Mesothelial cell of epicardium (in vitro differentiated cells): ENCODE measurements at places on chromosomes 11 and 22. TPM values are rescaled to one million over a fixed set of nuclear protein-coding genes. Genes with fewer than 3 reads are reported as not detected.

GRCh38 chr11:58391879-58392278 lies 14.8 kb downstream of the OR5B3 start:
- no peak for DNase-seq

GRCh38 chr11:12813371-12814225 lies 139.4 kb downstream of the TEAD1 start:
- DNase-seq = no peak

- DNase-seq = no peak
Observed at GRCh38 chr11:128926000-128926399, 16.7 kb downstream of the TP53AIP1 start.

GRCh38 chr11:57424137-57424791 lies 2.7 kb downstream of the SLC43A3 start:
- DNase-seq = no peak

DNA sequence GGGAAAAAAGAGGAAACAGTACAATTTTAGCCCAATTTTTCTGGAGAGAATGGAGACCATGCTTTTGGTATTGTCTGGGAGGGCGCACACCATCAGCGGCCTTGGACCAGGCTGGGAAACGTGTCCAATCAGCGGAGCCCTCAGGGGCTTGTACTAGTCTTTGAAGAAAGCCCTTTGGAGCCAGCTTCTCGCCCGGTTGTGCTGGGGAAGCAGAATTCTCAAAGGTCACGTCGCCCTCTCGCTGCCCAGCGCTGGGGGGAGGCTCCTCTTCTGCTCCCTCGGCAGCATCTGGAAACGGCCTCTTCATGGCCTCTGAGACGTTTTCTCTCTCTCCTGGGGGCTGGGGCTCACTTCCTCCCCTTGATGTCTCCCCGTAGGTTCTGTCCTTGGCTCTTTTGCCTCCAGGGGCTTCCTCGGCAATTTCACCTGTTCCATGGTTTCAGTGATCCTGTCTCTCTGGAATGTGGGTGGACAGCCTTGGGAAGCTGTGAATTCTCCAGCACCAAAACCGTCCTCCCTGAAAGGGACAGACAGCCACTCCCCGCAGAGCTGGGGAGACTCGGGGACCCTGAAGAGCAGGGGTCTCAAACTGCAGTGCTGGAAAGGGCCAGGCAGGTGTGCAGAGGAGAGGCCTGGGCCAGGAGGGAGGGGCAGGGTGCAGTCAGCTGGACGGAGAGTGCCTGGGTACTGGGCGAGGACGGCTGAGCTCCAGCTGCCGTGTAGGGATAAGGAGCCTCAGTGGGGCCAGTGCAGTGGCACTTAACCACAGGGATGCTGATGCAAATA lies 80.2 kb downstream of the RPS6KA4 start:
- DNase-seq = no peak

GRCh38 chr11:87366763-87367405 lies 329.1 kb downstream of the TMEM135 start:
- no peak for DNase-seq

DNA sequence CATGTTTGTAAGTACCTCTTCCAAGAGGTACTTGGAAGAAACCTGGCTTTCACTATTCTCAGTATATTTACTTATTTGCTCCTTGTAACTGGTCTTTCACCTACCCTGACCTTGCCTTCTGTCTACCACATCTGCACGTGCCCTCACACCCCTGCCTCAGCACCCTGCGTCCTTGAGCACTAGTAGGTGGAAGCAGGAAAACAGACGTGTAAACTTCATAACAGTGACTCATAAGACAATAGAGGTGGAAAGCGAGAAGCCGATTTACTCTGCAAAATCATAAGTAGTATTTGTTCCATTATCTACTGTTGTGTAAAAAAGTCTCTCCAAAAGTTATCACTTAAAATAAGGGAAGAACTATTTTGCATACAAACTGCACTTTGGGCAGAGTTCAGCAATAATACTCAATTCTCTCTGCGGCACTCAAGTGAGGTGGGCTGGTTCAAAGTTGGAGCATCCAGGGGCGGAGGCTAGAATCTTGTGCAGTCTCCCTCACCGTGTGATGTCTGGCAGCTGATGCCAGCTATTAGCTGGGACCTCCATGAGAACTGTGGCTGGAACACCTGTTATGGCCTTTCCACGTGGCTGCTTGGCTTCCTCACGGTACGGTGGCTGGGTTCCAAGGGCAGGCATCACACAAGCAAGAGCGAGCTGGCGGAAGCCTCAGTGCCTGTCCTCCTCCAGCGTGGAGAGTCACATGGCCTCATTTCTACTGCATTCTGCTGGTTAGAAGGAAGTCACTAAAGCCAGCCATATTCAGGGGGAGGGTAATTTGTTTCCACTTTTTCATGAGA lies 30.4 kb downstream of the PACS1 start:
- no peak for DNase-seq

- DNase-seq = no peak
Observed at GRCh38 chr11:127862406-127862805, 725.0 kb downstream of the ETS1 start.

- DNase-seq = no peak
Observed at GRCh38 chr11:15489281-15489680, 374.6 kb downstream of the INSC start.

GRCh38 chr11:54603898-54604297 lies at the start of gene OR4C46:
Gene OR4C46 (minus strand): TSS chr11:54603998. CDS start chr11:54603998, 0 bp downstream.
- no peak for DNase-seq

DNA sequence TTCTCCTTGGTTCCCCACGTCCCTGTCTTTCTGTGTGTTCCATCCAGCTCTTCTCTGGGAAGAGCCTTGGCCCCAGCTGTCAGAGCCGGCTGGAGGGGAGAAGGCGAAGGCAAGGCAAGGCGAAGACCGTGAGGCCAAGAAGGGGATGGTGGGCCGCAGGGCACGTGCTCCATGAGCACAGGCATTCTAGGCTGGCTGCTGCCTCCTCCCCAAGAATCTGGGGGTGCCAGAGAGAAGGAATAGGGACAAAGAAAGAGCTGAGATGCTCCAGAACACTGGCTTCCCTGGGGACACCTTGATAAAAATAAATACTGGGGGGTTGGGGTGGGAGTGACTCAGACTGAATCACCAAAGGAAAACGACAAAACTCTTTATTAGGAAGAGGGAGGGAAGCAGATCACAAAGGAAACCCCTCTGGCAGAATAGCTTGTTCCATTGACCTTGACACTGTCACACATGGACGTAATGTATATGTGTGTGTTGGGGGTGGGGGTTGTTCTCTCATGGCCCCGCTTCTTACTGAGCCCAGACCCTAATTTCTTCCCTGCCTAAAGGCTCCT lies 52.5 kb downstream of the NECTIN1 start:
- DNase-seq = no peak

GRCh38 chr22:50007057-50007511 lies 5.5 kb downstream of the IL17REL start:
- DNase-seq = no peak

DNA sequence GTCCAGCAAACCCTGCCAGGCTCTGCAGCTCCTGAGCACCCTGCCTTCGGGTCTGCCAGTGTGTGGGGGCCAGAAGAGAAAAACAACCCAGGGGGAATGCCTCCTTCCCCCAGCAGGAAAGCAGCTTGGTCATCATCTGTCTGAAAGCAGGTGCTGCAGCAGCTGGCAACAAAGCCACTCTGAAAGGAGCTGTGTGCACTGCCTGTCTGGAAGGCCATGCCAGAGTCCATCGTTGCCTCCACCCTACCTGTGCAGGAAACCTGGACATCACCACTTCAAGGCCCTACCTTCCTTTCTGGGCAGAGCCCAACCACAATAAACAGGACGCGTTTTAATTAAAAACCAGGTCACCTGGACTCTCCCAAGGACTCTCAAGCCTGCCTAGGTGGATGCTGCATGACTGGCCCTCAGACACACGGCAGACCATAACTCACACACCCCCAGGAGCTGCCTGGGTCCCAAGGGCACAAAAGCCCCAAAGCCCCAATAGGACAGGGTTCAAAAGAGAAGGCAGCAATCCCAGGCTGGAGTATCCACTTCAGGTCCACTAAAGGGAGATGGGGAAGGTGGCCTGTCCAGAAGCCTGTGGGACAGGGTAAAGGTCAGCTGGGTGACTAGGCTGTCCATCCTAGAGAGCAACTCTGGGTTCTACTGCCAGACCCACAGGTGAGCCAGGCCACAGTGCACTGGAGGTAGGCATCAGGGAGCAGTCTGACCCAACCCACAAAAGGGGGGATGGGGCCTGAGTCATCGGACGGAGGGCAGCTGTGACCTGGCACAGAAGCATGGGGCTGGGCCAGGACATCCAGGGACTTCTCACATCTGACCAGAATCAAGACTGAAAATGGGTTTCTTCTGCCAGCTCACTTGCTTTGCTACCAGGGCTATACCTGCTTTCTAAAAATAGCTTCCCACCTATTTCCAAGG lies 6.1 kb downstream of the GNB1L start:
- no peak for DNase-seq

DNA sequence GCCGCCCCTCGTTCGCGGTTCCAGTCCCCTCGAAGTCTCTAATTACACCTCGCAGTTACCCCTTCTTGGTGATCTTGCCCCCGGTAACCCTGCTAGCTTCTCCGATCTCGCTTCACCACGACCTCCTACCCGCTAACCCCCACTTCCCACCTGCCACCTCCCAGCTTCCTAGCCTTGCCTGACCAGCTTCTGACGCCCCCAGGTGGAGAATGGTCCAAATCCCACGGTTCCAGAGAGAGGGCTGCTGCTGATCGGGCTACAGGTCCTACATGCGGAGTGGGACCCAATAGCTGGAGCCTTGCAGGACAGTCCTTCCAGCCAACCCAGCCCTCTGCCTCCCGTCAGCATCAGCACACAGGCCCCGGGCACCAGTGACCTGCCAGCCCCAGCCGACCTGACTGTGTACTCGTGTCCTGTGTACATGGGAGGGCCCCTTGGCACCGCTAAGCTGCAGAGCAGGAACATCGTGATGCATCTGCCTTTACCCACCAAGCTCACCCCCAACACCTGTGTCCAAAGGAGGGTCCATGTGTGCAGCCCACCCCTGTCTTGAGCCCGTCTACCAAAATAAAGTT lies 31.9 kb downstream of the RRP8 start:
- no peak for DNase-seq

DNA sequence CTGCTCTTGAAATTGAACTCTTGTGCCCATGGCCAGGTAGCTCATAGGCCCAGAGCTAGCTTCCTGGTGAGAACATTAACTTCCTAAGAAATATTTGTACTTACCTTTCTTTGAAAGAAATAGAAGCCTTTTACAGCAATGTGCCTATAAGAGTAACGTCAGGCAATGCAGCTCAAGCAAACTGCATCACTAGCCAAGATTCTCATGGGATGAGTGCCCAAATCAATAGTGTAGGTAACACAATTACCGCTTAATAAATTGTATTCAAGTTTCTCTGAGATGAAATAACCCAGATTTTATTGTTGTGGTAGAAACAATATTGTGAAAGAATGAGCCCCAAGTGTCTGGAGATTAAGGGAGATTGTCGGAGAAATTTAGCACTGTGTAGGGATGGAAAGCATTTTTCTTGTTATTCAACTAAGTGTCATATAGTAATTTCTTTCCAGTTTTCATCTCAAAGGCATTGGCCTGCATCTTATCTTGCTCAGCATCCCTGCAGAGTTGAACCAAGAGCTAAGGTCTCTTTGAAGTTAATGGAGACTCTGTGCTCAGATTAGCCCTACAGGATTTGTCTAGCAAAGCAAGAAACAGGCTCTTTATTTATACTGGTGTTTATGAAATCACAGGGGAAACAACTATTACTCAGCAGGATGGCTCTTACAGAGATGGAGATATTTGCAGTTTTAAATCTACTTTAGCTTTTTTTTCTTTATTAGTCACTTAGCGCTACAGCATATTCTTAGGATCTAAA lies 321.0 kb upstream of the PDGFD start:
- no peak for DNase-seq

Gene GRAP2
- total RNA-seq = 0.11 TPM in 1 of 3 replicates, not detected in the others

Gene CCDC188
- total RNA-seq = not detected in 3 replicates

Gene CLDN5
- total RNA-seq = not detected in 3 replicates

Gene ALDH3B1
- 1.4 to 1.8 TPM (median 1.7 TPM) in 3 replicates for total RNA-seq

Gene NAALADL1
- 1.2 to 1.8 TPM (median 1.5 TPM) in 3 replicates for total RNA-seq

Gene SEPTIN3
- 8.8 to 9.0 TPM (median 9.0 TPM) in 3 replicates for total RNA-seq

Gene VPS51
- 95.7 to 114 TPM (median 113 TPM) in 3 replicates for total RNA-seq

Gene RASGRP2
- 1.4 to 2.0 TPM (median 1.8 TPM) in 3 replicates for total RNA-seq

Gene SPON1
- total RNA-seq = 25.1 to 31.9 TPM (median 30.9 TPM) in 3 replicates

Gene SLC6A5
- total RNA-seq = not detected in 3 replicates

Gene OOSP1
- total RNA-seq = not detected in 3 replicates

Gene F2
- total RNA-seq = 0.18 TPM in 1 of 3 replicates, not detected in the others

Gene ACO2
- 66.9 to 69.9 TPM (median 69.4 TPM) in 3 replicates for total RNA-seq

Gene C11orf16
- not detected in 3 replicates for total RNA-seq

Gene SCGB1A1
- total RNA-seq = not detected in 3 replicates
